ENCODE measurements at places on chromosomes 7 and 10.

- no peak for DNase-seq
Measured at GRCh38 chr7:4134631-4135030, 547.5 kb upstream of the FOXK1 start.

- DNase-seq, result no peak
Measured at GRCh38 chr7:3956949-3957348, 655.9 kb downstream of the SDK1 start.

DNA sequence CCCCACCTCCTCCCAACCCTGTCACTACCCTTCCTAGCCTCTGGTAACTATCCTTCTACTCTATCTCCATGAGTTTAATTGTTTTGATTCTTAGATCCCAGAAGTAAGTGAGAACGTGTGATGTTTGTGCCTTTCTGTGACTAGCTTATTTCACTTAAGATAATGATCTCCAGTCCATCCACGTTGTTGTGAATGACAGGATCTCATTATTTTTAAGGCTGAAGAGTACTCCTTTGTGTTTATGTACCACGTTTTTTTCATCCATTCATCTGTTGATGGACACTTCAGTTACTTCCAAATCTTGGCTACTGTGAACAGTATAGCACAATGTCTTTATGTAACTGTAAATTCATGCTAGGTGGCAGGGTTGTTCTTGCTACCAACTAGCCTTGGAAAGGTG lies 461.6 kb downstream of the PLXDC2 start:
- no peak for DNase-seq

GRCh38 chr10:79241990-79242619 lies 105.2 kb upstream of the PPIF start:
- DNase-seq, result no peak

DNA sequence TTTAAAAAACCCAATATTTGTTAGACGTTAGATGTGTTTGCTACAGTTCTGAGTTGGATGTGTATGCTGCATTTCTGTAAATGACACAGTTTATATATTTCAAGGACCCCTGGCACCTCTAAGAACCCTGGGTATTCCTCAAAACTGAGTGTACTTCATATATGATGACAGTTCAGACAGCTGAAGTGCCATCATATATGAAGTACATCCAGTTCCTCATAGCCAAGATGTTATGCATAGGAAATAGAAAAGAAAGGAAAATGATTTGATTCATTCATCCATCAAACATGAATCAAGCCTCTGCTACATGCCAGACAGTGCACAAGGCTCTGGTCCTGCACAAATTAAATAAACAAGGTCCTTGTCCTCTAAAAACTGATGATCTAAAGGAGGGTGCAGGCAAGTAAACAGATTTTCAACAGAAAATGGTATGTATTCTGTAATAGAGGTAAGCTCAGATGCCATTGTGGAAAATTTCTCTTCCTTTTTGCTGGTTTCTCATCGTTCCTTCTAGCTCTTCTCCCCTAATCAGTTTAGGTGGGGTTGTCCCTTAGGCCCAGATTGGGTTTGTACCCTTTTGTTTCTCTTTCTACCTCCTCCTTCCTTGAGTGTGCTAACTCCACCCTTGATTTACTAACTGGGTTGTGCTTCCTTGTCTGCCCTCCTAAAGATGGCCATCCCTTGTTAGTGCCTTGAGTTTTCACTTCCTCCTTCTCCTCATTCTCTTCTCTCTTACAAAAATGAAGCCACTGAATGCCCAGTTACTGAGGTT lies 25.3 kb upstream of the SMIM30 start:
- DNase-seq, result no peak

DNA sequence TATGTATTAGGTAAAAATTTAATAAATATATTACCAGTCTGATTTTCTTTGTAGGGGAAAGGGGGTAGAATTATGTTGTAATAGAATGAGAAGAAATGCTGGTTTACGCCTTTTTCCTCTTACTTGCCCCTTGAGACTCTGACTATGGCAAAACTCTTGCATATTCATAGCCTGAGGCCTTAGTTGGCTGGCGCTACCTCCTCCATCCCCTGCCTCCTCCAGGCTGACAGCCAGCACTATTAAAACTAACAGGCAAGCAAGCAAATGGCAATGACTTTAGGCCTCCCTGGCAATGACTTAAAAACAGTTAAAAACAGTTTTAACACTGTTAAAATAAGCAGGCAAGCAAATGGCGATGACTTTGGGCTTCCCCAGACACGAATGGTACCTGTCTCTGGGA lies 14.4 kb downstream of the PKD2L1 start:
- DNase-seq, result no peak

DNA sequence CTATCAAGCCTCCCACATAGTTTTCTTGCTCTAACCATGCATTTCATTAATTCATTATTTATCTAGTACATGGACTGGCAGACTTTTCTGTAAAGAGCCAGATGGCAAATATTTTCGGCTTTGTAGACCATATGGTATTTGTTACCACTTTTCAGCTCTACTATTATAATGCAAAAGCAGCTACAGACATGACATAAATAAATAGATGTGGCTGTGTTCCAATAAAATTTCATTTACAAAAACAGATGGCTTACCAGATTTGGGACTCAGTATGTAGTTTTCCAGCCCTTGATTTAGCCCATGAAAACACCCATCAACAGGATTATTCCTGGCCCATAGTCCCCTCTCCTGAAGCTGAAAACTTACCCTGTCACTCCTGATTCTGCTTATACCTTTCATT lies 32.1 kb downstream of the PLCE1 start:
- DNase-seq, result no peak

GRCh38 chr10:112768121-112768520 lies 181.9 kb upstream of the TCF7L2 start:
- DNase-seq, result no peak

DNA sequence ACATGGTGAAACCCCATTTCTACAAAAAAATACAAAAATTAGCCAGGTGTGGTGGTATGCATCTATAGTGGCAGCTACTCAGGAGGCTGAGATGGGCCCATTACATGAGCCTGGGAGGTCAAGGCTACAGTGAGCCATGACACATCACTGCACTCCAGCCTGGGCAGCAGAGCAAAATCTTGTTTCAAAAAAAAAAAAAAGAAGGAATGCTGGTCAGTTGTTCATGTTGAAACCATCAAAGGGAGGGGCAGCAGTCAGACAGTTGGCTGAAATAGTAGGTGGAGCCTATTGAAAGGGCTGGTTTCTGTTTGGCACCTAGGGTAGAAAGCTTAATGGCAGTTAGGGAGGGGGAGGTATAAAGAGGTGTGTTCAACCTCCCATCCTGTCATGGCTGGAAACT lies 323.0 kb downstream of the GALNT17 start:
- DNase-seq, result no peak

GRCh38 chr7:79317728-79318127 lies 135.7 kb downstream of the MAGI2 start:
- no peak for DNase-seq

DNA sequence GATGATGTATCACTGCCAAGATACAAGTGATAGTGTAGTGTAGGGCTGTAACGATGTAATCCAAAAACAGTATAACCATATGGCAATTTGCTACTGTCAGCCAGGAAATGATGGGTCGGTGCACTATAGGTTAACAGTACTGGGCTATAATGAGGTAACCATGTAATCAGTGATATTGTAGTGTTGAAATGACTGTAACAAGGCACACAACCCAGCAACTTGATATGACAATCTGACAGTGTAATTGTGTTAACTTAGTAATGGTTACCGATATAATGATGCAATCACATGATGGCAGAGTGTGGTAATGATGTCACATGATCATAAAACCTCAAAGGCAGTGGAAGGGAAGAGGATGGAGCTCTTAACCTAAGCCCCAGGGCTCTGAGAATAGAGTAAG lies 73.8 kb upstream of the SLF2 start:
- no peak for DNase-seq

GRCh38 chr7:25662841-25663800 lies 434.8 kb upstream of the NPVF start:
- no peak for DNase-seq

DNA sequence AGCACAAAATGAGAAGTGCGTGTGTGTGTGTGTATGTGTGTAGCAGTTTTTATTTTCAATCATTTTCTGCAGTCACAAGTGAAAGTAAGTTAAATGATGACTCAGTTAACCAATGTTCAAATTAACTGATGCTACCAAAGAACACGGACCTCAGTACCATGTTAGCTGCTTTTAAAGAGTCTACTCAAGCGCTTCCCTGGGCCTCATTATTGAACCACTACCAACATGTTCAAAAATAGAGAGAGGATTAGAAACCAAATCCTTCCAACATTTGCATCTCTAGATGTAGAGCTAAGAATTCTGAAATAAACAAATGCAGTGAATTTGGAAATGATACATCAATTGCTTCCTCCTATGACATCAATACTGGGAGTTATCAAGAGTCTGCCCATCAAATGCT lies at the start of gene TAS2R39:
TSS of gene TAS2R39 (plus strand) at position 396 of the 400 bp plus-strand sequence. CDS start at position 396, 0 bp downstream.
- DNase-seq, result no peak

DNA sequence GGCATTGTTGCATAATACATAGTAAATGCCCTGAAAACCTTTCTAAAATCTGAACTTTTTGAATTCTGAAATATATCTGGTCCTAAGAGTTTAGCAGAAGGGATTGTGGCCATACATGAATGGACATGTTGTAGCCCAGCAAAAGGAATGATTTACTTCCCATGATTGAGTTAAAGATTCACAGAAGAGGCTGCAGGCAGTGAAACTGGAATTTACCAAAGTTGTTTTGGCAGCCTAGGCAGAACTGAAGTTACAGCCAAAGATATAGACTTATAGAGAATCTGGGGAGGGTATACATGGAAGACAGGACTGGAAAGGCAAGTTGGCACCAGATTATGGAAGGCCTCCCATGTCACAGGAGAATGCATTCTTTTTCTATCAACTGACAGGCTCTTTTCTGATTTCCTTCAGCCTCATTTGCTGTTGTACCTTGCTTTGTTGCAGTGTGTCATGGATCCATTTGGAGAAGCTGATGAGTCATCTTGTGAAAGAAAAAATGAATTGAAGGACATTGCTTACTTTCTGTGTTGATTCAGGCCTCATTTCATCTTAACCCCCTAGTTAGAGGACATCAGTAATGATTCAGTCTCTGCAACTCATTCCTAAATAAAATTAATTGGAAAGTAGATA lies 356.2 kb upstream of the LRGUK start:
- no peak for DNase-seq

- no peak for DNase-seq
Measured at GRCh38 chr10:4748491-4749270, 77.3 kb upstream of the AKR1E2 start.

GRCh38 chr10:86653379-86653778 lies 968 bp upstream of the OPN4 start:
- no peak for DNase-seq

GRCh38 chr7:42843205-42843800 lies 68.6 kb downstream of the C7orf25 start:
- no peak for DNase-seq

DNA sequence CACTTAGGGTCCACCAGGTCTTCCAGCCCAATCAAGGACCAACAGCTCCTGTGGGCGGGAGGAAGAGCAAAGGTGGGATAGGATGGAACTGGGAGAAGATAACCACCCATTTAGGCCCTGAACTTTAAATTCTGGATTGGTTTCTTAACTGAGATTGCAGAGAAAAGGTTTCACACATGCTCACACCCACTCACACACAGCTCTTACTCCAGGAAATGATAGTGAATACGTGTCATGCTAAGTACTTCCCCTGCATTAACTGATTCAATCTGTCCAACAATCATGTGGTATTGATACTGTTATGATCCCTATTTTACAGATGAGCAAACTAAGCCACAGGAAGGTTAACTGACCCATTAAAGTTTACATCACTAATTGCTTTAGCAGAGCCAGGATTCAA lies 4.6 kb upstream of the CYP3A4 start:
- no peak for DNase-seq

- no peak for DNase-seq
Measured at GRCh38 chr7:44665531-44666213, 59.2 kb downstream of the OGDH start.

GRCh38 chr7:37732253-37732652 lies 48.7 kb downstream of the GPR141 start:
- DNase-seq, result no peak

- no peak for DNase-seq
Measured at GRCh38 chr7:17206349-17206905, 92.0 kb upstream of the AHR start.

GRCh38 chr7:44258423-44258760 lies 57.6 kb downstream of the YKT6 start:
- no peak for DNase-seq

DNA sequence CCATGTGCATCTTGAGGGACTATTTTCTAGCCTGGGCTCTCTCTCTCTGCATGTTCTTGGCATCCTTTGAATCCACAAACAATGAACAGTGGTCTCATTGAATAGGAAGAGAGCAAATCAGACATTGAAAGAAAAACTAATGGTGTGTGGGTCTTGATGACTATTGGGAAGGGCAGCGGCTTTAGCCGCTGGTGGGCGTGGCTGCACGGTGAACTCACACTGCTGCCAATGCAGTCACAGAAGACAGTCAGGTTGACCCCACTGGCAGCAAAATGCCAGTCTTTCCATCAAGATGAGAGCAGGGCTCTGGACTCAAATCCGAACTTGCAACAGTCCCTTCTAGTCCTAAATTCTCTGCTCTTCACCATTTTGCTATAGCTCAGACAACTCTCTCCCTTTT lies 91.0 kb downstream of the ADARB2 start:
- no peak for DNase-seq

DNA sequence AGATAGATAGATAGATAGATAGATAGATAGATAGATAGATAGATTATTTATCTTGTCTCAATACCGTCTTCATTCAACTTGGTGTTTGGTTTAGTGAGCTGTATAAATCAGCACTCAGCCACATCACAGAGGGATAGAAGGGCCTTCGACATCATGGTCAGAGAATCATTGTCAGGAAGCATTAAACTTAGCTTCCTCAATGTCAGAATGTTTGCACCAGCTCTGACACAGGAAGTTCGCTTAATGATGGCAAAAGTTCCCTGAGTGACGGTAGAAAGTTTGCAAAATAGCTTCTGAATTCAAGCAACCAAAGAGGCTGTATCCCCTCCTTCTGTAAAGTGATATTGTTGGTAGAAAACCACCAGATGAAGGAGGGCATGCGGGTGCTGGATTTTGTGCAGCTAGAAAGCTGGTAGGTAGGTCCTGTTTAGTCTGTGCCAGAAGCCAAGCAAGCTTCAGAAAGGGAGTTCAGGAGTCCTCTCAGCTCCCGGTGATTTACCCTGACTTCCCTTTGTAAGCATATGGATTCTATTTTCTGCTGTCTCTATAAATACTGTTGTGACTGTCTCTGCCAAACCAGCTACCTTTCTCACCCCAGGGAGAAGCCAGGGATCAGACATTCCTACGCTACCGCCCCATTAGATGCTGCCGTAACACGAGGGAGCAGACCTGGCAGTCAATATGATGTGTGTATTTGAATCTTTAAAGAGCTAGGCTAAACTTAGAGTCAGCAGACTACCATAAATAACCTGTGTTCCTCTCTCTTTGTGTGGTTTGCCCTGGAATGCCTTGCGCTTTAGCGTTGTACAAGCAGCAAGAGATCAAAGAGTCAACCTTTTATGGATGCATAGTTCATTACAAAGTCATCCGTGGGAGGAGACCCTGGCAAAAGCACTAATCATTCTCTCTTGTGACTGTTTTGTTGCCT lies 200.5 kb upstream of the KIAA1217 start:
- no peak for DNase-seq

DNA sequence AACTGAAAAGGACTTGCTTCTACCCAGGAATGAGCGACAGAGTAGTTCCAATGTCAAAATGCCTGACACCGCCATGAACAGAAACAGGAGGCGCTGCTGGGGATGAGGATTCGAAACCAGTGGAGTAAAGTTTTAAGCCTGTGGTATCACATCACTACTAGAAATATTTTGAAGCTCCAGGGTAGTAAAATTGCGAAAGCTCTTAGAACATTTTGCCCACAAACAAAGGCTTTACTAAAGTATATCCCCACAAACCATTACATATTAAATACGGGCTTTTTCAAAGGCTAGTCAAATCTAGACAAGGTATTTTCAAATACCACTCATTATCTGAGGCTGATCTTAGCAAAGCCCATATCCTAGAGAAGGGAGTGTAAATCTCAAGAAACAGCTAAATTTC lies 2.4 kb downstream of the PRDX3 start:
- DNase-seq, result no peak
